Endodermal cell (in vitro differentiated cells): ENCODE measurements at places on chromosomes 2 and 18. TPM values are rescaled to one million over a fixed set of nuclear protein-coding genes. Genes with fewer than 3 reads are reported as not detected.

GRCh38 chr18:43279015-43279744 lies 1.9 kb upstream of the SYT4 start:
- peak; percentile 72 for DNase-seq

- DNase-seq, result no peak
Measured at GRCh38 chr2:204441316-204441715, 104.0 kb upstream of the PARD3B start.

Gene CYP26B1
- 0.34 to 1.8 TPM (median 0.91 TPM) in 3 replicates for total RNA-seq

Gene CKAP2L
- total RNA-seq, result 30.3 to 42.1 TPM (median 40.3 TPM) in 3 replicates

DNA sequence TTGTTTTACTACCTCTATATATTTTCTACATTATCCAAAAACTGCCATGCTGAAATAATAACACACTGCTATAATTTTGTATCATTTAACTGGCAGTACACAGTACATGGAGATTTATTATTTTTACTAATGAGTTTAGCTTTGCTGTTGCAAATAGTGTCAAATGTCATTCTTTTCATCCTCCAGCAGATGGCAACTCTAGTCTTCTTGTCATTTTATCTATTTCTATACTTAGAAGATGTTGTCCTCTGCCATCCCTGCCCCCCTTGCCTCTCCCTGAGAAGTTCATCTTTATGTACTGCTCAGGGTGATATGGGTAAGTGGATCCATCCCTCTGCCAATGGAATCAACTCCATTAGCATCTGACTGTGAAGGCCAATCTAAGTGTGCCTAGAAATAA lies 21.7 kb upstream of the LRRTM1 start:
- no peak for DNase-seq
